Stimulated activated naive CD4-positive, alpha-beta T cell treated with Interleukin-2 at 50 U/mL for 16 hours (primary cell): ENCODE measurements at places on chromosomes 7 and 10.

- DNase-seq: no peak
These were observed 376.0 kb downstream of the GALNT17 start for GRCh38 chr7:71507680-71508602.

DNA sequence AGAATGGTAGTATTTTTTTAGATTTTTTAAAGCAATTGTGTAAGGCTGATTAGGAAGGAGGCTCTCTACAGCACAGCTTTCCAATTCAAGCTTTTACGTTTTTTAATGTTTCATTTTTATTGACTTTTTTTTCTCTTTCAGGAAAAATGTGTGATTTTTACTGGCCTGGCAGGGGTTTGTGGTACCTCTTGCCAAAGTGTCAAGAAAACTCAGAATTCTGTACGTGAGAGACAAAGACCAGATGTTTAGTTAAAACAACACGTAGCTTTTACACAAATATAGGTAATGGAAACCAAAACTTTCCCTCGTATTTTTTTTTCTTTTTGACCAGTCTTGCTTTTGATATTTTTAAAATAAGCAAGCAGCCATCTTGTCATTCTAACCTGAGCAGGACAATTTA lies 6.0 kb upstream of the NPVF start:
- DNase-seq: no peak

GRCh38 chr7:34672430-34672829 lies 14.4 kb downstream of the NPSR1 start:
- DNase-seq: no peak

- no peak for DNase-seq
These were observed 24.0 kb upstream of the INPP5F start for GRCh38 chr10:119701861-119702260.

- no peak for DNase-seq
These were observed 79.6 kb downstream of the INSIG1 start for GRCh38 chr7:155377071-155377837.

DNA sequence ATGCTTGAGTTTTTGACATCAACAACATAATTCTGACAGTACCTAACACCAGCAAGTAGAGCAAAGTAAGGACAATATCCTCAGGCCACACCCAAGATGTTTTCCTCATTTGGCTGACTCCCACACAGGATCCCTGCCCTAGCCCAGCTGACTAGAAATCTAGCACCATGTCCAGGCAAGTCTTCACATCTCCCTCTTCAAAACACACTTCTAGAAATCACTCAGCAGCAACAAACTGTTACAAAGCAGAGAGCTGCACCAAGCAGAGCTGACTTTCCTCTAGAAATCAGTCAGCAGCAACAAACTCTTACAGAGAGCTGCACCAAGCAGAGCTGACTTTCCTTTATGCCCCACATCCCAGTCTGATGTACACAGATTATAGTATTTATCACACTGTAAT lies 7.7 kb downstream of the TMEM168 start:
- no peak for DNase-seq
